ENCODE measurements at places on chromosomes 4 and X. TPM values are rescaled to one million over a fixed set of nuclear protein-coding genes. Genes with fewer than 3 reads are reported as not detected.

MAMLD1 gene
- 4.4 TPM for total RNA-seq

TLR6 gene
- 0.89 TPM for total RNA-seq

FAM149A gene
- total RNA-seq = 13.5 TPM

NLRP2B gene
- total RNA-seq = not detected

SPANXA1 gene
- total RNA-seq = not detected

COX7B2 gene
- total RNA-seq = not detected

FAM9C gene
- not detected for total RNA-seq

TLR1 gene
- total RNA-seq = 3.1 TPM

DCLK2 gene
- total RNA-seq = 6.9 TPM

ASB9 gene
- 1.6 TPM for total RNA-seq

EFHC2 gene
- total RNA-seq = 1.8 TPM

WAS gene
- 1.2 TPM for total RNA-seq

COL4A6 gene
- total RNA-seq = 66.6 TPM

All from progenitor cell of endocrine pancreas (in vitro differentiated cells).